ENCODE measurements at places on chromosomes 13 and 19. TPM values are rescaled to one million over a fixed set of nuclear protein-coding genes. Genes with fewer than 3 reads are reported as not detected.

FXYD3 gene
- not detected for total RNA-seq

CYP4F8 gene
- total RNA-seq = not detected

FPR1 gene
- not detected for total RNA-seq

C2CD4C gene
- total RNA-seq = 10.2 TPM

HNRNPUL1 gene
- total RNA-seq = 65.1 TPM

TMC4 gene
- total RNA-seq = 0.34 TPM

TTC9B gene
- not detected for total RNA-seq

NTN5 gene
- total RNA-seq = not detected

APOC4 gene
- not detected for total RNA-seq

MCEMP1 gene
- total RNA-seq = not detected

VSTM1 gene
- total RNA-seq = not detected

REEP6 gene
- total RNA-seq = 0.26 TPM

TM9SF2 gene
- total RNA-seq = 124 TPM

All from dermis lymphatic vessel endothelial cell (primary cell).